ENCODE measurements at places on chromosomes 3 and 15. TPM values are rescaled to one million over a fixed set of nuclear protein-coding genes. Genes with fewer than 3 reads are reported as not detected.

GRCh38 chr15:83733206-83733605 is 79.3 kb downstream of the ADAMTSL3 start:
- no peak overlapping the region for H3K27ac ChIP-seq
- no peaks in the 10 kb centered on the region for H3K4me1 ChIP-seq
- H3K4me3 ChIP-seq: no peak overlapping the region
- H3K36me3 ChIP-seq: no peaks in the 10 kb centered on the region
- H3K27me3 ChIP-seq: no peaks in the 10 kb centered on the region

GRCh38 chr15:101427606-101428487 is 61.7 kb downstream of the PCSK6 start:
- no peak for DNase-seq
- H3K4me3 ChIP-seq: no peak overlapping the region
- H3K4me1 ChIP-seq: no peaks in the 10 kb centered on the region
- no peak overlapping the region for H3K27ac ChIP-seq
- H3K36me3 ChIP-seq: no peaks in the 10 kb centered on the region
- H3K27me3 ChIP-seq: no peaks in the 10 kb centered on the region

- H3K27ac ChIP-seq: no peak overlapping the region
- H3K4me1 ChIP-seq: no peaks in the 10 kb centered on the region
- no peak for DNase-seq
- no peaks in the 10 kb centered on the region for H3K27me3 ChIP-seq
Measured at GRCh38 chr3:55434789-55435188, 52.3 kb downstream of the WNT5A start.

DNA sequence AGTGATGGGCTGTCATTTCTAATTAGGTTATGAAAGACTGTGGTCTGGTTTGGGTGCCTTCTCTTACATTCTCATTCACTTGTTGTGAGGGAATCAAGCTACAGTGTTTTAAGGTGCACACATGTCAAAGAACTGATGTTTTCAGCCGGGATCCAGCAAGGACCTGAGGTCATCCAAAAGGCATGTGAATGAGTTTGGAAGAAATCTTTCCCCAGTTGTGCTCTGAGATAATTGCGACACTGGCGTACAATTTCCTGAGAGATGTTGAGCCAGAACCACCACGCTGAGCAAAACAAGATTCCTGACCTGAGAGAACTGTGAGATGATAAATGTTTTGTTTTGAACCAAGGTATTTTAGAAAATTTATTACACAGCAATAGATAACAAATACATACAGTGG is 295.3 kb upstream of the SLITRK3 start:
- H3K27ac ChIP-seq: no peak overlapping the region
- DNase-seq: no peak
- H3K27me3 ChIP-seq: no peaks in the 10 kb centered on the region
- no peaks in the 10 kb centered on the region for H3K36me3 ChIP-seq
- H3K4me3 ChIP-seq: no peak overlapping the region

GRCh38 chr3:180036092-180036670 is 556 bp downstream of the PEX5L start:
- no peak for DNase-seq
- H3K36me3 ChIP-seq: no peaks in the 10 kb centered on the region
- no peak overlapping the region for H3K27ac ChIP-seq
- peaks cover 2% of the 10 kb centered on the region for H3K4me1 ChIP-seq
- no peaks in the 10 kb centered on the region for H3K27me3 ChIP-seq
- H3K4me3 ChIP-seq: peak overlapping the region; percentile 30

- H3K4me3 ChIP-seq: no peak overlapping the region
- H3K27ac ChIP-seq: no peak overlapping the region
- no peaks in the 10 kb centered on the region for H3K27me3 ChIP-seq
- H3K4me1 ChIP-seq: no peaks in the 10 kb centered on the region
- no peaks in the 10 kb centered on the region for H3K36me3 ChIP-seq
Measured at GRCh38 chr3:168470380-168470779, 374.7 kb upstream of the GOLIM4 start.

GRCh38 chr3:178837512-178837911 is 234.1 kb downstream of the ZMAT3 start:
- H3K27me3 ChIP-seq: no peaks in the 10 kb centered on the region
- no peaks in the 10 kb centered on the region for H3K4me1 ChIP-seq
- no peak overlapping the region for H3K27ac ChIP-seq
- H3K36me3 ChIP-seq: no peaks in the 10 kb centered on the region
- no peak for DNase-seq

- H3K27ac ChIP-seq: no peak overlapping the region
- H3K4me3 ChIP-seq: peak overlapping the region; percentile 37
- DNase-seq: no peak
- no peaks in the 10 kb centered on the region for H3K36me3 ChIP-seq
Measured at GRCh38 chr3:169146179-169146665, 517.3 kb downstream of the MECOM start.

GRCh38 chr15:72925661-72926060 is 126.6 kb upstream of the NEO1 start:
- H3K27ac ChIP-seq: no peak overlapping the region
- H3K4me1 ChIP-seq: no peaks in the 10 kb centered on the region
- H3K27me3 ChIP-seq: no peaks in the 10 kb centered on the region
- no peak for DNase-seq
- H3K4me3 ChIP-seq: no peak overlapping the region

DNA sequence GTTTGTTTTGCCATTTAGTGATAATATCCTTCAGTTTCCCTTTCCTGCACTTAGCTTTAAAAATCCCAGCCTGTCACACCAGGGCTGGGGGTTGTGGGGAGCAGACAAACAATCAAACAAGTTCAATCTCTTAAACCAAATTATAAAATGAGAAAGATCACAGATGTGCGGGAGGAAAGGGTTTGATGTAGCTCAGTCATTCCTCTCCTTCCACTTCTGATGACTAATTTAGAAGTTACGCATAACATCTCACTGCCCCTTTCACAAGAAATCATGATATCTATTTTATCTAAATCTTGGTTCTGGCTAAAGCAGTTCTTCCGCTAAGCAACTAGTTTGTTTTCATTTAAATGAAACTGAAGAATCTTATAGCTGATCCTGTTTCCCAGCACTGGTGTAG is 34.1 kb upstream of the ATG7 start:
- no peaks in the 10 kb centered on the region for H3K36me3 ChIP-seq
- no peaks in the 10 kb centered on the region for H3K4me1 ChIP-seq
- H3K4me3 ChIP-seq: no peak overlapping the region

- no peaks in the 10 kb centered on the region for H3K36me3 ChIP-seq
- H3K27ac ChIP-seq: no peak overlapping the region
- no peak overlapping the region for H3K4me3 ChIP-seq
- no peaks in the 10 kb centered on the region for H3K27me3 ChIP-seq
Measured at GRCh38 chr15:99052205-99052604, 44.6 kb upstream of the PGPEP1L start.

GRCh38 chr3:49016414-49017228 is 1.8 kb downstream of the DALRD3 start:
- no peaks in the 10 kb centered on the region for H3K27me3 ChIP-seq
- H3K4me3 ChIP-seq: no peak overlapping the region
- H3K27ac ChIP-seq: no peak overlapping the region
- no peak for DNase-seq
- H3K4me1 ChIP-seq: peaks cover 5% of the 10 kb centered on the region
- no peaks in the 10 kb centered on the region for H3K36me3 ChIP-seq

DNA sequence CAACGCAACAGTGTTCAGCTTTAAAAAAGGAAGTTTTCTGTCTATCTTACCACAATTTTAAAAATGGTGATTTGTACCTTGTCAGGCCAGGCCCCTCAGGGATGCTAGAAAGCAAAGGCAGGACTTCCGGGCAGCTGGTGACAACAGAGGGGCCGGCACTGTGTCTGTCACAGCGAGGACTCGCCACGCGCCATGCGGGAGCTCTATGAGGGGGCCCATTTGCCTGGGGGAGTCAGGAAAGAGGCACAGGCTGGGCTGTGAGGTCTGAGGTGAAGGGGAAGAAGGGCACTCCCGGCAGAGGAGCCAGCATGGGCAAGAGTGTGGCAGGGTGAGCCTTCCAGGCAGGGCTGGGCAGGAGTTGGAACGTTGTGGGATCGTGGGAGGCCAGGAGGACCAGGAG is 7.0 kb downstream of the IQSEC1 start:
- no peaks in the 10 kb centered on the region for H3K36me3 ChIP-seq
- H3K4me3 ChIP-seq: no peak overlapping the region
- no peaks in the 10 kb centered on the region for H3K4me1 ChIP-seq
- H3K27ac ChIP-seq: no peak overlapping the region
- no peaks in the 10 kb centered on the region for H3K27me3 ChIP-seq

DNA sequence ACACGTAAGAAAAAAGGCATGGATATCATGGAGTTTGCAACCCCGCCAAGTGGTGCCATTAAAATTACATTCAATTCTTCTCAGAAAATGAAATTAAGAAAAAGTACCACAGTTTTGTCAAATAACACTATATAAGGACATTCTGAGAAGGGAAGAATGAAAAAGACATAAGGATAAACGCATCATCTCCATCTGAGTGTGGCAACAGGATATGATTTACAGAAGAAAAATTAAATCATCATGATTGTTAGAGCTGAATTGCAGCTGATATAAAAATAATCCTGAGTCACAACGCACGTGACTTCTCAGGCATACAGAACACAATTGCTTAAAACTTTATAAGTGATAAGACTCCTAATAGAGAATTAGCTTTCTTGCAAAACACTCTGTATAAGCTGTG is 133.8 kb downstream of the GREM1 start:
- H3K27ac ChIP-seq: no peak overlapping the region
- no peaks in the 10 kb centered on the region for H3K27me3 ChIP-seq
- no peak for DNase-seq
- H3K36me3 ChIP-seq: no peaks in the 10 kb centered on the region
- no peaks in the 10 kb centered on the region for H3K4me1 ChIP-seq

DNA sequence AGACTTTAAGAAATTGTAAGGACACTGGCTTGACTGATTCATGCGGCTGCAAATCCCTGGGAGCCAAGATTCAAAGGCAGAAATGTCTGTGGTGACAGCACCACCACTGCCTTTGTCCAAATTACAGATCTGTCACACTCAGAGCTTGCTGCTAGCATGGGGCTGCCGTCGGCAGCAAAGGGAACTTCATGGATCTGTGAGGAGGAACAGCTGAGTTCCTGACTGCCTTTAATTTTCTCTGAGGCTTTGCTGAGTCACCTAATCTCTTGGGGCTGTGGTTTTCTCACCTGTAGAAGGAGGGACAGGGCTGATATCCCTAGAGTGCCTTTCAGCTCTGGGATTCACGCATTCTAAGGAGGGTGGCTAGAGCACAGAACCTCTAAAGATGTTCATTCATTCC is 4.1 kb upstream of the PAK6 start:
- no peaks in the 10 kb centered on the region for H3K4me1 ChIP-seq
- H3K27ac ChIP-seq: no peak overlapping the region
- no peaks in the 10 kb centered on the region for H3K36me3 ChIP-seq
- no peak overlapping the region for H3K4me3 ChIP-seq
- H3K27me3 ChIP-seq: no peaks in the 10 kb centered on the region
- no peak for DNase-seq

- H3K4me1 ChIP-seq: no peaks in the 10 kb centered on the region
- H3K4me3 ChIP-seq: no peak overlapping the region
- no peak for DNase-seq
- H3K27me3 ChIP-seq: no peaks in the 10 kb centered on the region
- no peaks in the 10 kb centered on the region for H3K36me3 ChIP-seq
Measured at GRCh38 chr15:97146929-97147870, 813.3 kb upstream of the ARRDC4 start.

- H3K36me3 ChIP-seq: no peaks in the 10 kb centered on the region
- H3K4me3 ChIP-seq: no peak overlapping the region
- no peak for DNase-seq
- H3K4me1 ChIP-seq: peaks cover 15% of the 10 kb centered on the region
- no peak overlapping the region for H3K27ac ChIP-seq
- H3K27me3 ChIP-seq: no peaks in the 10 kb centered on the region
Measured at GRCh38 chr3:61683549-61684236, 122.3 kb downstream of the PTPRG start.

DNA sequence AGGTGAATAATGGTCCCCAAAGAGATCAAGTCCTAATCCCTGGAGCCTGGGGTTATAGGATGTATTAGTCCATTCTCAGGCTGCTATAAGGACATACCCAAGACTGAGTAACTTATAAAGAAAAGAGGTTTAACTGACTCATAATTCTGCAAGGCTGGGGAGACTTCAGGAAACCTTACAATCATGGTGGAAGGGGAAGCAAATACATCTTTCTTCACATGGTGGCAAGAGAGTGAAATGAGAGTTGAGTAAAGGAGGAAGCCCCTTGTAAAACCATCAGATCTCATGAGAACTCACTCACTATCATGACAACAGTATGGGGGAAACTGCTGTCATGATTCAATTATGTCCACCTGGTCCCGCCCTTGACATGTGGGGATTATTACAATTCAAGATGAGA is 142.9 kb upstream of the ANKRD28 start:
- H3K27ac ChIP-seq: no peak overlapping the region
- no peak for DNase-seq
- H3K4me3 ChIP-seq: no peak overlapping the region
- H3K36me3 ChIP-seq: no peaks in the 10 kb centered on the region
- no peaks in the 10 kb centered on the region for H3K27me3 ChIP-seq

- no peak overlapping the region for H3K4me3 ChIP-seq
- H3K4me1 ChIP-seq: no peaks in the 10 kb centered on the region
- no peak for DNase-seq
- no peaks in the 10 kb centered on the region for H3K27me3 ChIP-seq
Measured at GRCh38 chr3:70766301-70766700, 453.9 kb upstream of the MDFIC2 start.

DNA sequence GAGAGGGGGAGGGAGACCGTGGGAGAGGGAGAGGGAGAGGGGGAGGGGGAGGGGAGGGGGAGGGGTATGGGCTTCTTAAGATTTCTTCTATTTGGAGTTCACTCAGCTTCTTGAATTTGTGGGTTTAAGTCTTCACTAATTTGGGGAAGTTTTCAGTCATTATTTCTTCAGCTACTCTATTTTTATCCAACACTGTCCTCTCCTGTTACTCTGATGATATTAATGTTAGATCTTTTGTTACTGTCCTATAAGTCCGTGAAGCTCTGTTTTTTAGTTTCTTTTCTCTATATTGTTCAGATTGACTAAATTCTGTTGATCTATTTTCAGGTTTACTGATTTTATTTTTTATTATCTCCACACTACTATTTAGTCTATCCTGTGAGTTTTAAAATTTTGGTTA is 351.5 kb upstream of the TPM1 start:
- no peaks in the 10 kb centered on the region for H3K36me3 ChIP-seq
- H3K27ac ChIP-seq: no peak overlapping the region
- H3K4me3 ChIP-seq: no peak overlapping the region

DNA sequence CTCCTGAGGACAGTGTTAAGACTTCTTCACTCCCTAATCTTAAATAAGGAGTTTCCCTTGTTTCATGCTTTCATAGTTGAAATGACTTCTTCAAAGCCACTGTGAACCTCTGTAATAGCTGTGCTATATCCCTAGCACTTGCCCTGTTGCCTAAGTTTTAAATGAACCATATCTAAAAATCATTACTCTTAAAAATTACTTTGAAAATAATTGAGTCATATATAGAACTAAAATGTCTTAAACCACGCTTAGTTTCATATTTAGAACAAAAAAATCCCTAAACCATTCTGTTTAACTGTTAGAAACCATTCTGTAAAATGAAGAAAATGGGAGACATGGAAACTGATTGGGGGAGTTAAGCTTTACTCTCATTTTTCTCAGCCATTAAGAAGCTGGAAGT is 29.8 kb downstream of the DNAJC19 start:
- H3K27me3 ChIP-seq: no peaks in the 10 kb centered on the region
- no peak overlapping the region for H3K4me3 ChIP-seq
- no peak overlapping the region for H3K27ac ChIP-seq
- no peak for DNase-seq

EXD1 gene
- not detected for total RNA-seq

DPPA2 gene
- total RNA-seq: not detected

CEMIP gene
- 10.0 TPM for total RNA-seq

TMEM266 gene
- 0.11 TPM for total RNA-seq

GOLGA8T gene
- total RNA-seq: 0.55 TPM

MOBP gene
- total RNA-seq: 0.08 TPM

DCBLD2 gene
- 41.7 TPM for total RNA-seq

CCRL2 gene
- total RNA-seq: 0.84 TPM

VPS39 gene
- total RNA-seq: 34.8 TPM

Data from ovary (tissue), 10 donors.